ENCODE measurements at places on chromosomes 1 and 21. TPM values are rescaled to one million over a fixed set of nuclear protein-coding genes. Genes with fewer than 3 reads are reported as not detected.

METTL18 gene
- total RNA-seq: 14.2 TPM

HRNR gene
- total RNA-seq: not detected

LCE1D gene
- total RNA-seq: not detected

ICOSLG gene
- total RNA-seq: 6.6 TPM

GRCh38 chr1:5742032-5742431 lies 250.2 kb downstream of the NPHP4 start:
- DNase-seq: no peak

DNA sequence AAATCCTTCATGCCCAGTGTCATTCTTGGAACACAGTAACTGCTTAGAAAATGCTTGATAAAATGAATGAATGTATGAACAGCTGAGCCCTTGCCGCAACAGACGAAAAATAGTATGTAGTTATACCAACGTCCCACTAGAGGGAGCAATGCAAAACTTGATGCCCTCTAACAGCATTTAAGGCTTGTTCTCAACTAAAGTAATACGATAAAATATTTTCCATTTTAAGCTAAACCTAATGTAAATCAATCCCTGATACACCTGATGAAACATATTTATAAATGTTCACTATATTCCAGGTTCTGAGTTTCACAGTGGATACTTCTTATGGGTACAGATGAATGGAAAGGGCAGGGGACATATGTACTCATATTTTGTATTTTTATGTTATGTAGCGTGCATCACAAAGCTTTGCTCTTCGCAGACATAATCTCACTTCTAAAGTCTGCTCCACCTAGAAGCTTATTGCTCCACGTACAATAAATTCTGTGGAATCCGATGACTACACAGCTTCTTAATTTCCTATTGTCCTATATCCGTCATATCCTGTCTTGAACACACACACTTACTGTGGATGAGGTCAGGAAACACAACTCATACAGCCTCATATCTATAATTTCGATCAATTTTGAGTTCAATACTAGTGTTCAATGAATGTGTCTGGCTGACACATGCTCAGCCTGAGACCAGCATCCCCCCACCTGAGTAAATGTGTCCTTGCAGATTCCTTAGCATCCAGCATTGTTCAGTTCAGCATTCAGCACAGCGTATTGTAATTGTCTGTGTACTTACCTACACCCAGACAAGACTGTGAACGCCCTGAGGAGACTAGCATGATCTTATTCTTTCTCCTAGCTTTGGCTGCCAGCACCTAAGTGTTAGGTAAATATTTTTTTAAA lies 4.4 kb upstream of the UTP25 start:
- no peak for DNase-seq

DNA sequence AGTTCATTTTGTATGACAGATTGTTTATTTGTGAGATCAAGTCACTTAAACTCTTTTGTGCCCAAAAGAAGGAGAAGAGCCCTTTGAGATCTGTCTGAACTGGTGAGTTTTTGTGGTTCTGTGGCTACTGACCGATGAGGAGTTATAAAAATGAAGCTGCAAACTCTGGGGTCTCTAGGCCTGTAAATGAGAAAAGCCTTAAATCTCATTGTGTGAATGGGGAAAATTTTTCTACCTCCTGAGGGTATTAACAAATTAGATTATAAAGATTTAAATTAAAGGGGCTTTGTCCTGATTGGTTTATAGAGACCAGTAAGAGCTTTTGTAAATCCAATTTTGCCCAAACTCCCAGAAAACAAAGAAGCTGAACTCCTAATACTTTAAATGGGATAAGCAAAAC lies 9.7 kb upstream of the KLF17 start:
- no peak for DNase-seq

DNA sequence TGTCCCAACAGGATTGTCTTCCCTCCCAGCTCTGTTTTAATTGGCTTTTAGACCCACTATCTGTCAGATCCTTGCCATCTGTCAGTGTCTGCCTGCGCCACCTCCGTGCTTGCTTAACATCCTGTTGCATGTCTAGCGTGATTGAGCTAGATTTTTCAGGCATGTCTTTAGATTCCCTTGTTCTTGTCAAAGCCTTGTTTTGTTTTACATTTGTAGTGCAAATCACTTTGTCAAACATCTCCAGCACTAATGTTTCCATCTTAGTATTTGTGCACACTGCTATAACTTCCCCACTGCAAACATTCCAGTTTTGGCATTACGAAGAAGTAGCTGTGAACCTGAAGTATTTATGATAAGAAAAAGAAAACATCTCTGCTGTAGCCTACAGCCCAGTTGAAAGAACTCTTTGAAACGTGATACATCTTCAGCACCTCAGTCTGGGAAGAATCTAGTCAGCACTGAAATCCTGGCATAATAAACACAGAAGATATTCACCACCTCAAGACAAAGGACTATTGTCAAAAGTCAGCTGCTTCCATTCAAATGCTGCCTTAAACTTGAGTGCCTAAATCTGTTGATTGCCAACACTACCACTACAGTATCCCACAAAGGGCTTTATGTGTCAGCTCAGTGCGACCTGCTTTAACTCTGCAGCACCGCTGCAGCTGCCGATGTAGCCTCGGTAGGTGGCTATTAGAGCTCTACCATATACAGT lies 105.0 kb downstream of the FNBP1L start:
- DNase-seq: no peak

- DNase-seq: no peak
These were observed 1.3 kb downstream of the LY9 start for GRCh38 chr1:160797271-160797709.

GRCh38 chr1:203871114-203871880 lies 9.9 kb downstream of the SNRPE start:
- DNase-seq: peak; percentile 23
